Aorta (tissue), 5 donors: ENCODE measurements at places on chromosomes 11 and 22.

DNA sequence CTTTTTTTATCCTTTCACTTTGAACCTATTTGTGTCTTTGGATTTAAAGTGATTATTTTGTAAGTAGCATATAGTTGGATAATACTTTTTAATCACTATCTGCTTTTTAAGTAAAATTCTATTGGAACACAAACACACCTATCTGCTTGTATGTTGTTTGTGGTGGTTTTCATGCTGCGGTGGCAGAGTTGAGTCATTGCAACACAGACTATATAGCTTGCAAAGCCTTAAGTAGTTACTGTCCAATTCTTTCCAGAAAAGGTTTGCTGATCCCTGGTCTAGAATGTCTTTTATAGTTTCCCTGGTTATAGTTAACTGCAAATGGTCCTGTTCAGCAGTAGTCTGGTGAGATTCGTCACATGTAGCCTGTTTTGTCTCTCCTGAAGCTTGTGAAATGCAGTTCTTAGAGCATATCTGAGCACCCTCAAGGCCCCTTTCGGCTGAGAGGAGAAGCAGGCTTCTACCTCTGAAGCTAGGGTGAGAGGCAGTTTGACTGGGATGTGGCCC lies 21.5 kb downstream of the SHANK3 start:
- no peak for DNase-seq

- peak; percentile 41 for DNase-seq
Measured at GRCh38 chr22:37184816-37185541, 3.1 kb downstream of the C1QTNF6 start.

DNA sequence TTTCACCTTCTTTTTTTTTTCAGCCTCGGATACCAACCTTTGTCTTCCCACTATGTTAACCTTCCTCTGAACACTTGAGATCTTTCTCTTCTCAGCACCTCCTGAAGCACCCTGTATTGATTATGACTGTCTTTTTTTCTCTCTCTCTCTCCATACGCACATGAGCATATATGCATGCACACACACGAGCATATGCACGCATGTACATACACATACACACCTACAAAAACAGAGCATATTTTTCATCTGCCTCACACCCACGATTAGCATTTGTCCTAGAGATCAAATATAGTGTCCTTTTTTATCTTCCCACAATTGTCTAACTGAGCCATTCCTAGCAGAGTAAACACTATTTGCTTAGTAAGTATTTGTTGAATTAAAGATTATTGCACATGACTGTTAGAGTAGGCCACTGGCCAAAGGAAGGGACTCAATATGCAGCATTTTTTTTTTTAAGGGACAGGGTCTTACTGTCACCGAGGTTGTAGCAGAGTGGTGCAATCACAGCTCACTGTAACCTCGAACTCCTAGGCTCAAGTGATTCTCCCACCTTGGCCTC lies 622.2 kb upstream of the CCDC90B start:
- no peak for DNase-seq

- DNase-seq, result no peak
Measured at GRCh38 chr11:103537904-103538502, 428.8 kb downstream of the DYNC2H1 start.

DNA sequence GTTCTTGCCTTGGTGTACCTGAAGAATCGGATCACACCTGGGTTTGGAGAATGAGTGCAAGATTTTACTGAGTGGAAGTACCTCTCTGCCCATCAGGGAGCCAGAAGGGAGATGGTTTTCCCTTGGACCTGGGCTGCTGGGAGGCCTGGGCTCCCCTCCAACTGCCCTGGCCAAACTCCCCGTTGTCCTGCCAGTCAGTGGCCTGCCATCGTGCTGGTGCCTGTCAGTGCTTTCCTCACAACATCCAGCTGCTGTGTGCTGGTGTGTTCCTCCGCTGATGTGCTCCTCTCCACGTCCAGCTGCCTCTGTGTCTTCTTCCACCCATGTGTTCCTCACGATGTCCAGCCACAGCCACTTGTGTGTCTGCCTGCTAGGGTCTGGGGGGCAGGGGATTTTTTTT lies 87.9 kb upstream of the CLPB start:
- no peak for DNase-seq

GRCh38 chr11:126152586-126152985 lies 58.9 kb downstream of the RPUSD4 start:
- DNase-seq, result no peak

- no peak for DNase-seq
Measured at GRCh38 chr22:19036229-19036522, 86.0 kb downstream of the DGCR2 start.

DNA sequence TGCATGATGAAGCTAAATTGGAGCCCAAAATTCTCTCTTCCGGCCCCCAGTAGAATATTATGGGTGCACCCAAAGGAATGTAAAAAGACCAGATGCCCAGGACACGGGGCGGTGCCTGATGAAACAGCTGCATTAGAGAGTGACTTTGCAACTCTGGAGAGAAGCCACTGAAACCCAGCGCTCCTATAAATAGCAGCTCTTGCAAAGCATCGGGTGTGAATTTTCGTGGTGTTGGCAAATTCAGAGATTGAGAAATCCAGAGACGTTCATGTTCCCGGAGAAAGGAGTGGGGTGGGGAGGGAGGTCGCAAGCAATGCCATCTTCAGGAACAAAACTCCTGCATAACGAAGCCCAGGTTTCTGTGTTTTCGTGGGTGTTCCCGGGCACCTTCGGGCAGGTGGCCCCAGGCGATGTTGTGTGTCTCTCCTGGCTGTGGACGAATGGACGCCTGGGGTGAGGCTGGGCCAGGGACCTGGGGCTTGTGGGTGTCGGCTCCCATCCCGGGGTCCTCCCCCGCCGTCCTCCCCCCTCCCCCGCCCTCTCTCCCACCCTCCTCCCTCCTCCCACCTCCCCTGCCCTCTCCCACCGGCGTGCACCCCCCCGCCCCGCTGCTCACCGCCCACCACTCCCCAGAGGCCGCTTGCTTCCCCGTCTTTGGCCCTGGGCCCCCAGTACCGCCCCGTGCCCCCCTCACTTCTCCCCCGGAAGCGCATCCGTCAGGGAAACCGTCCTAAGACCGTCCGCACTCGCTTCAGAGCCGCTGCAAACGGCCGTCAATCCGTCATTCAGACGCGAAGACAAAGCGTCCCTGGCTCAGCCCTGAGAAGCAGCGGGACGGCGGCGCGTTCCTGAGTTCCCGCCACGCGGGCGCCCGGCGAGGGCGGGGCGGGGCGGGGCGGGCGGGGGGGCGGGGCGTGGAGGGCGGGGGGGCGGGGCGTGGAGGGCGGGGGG lies 26.7 kb upstream of the TOLLIP start:
- peak; percentile 81 for DNase-seq

GRCh38 chr11:19577976-19578619 lies 134.5 kb upstream of the NAV2 start:
- DNase-seq, result peak; percentile 81

- no peak for DNase-seq
Measured at GRCh38 chr11:1438261-1438966, 48.2 kb downstream of the MOB2 start.

DNA sequence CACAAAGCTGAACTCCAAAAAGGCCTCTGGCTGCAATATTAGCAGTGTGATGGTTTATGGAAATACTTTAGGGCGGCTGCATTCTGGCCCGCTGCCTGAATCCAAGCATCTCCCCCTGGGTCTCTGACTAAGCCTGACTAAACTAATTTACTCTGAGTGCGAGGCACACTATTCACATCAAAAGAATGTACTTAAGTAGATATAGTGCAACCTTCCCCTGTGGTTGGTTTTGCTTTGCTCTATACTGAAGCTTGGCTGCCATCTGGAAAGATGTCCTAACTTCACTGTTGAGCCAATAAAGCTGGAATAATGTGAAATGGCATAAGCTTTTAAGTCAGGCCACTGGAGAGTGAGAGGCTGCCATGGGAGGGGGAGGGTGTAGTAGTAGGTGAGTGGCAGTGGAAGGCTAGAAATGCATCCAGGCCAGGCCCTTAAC lies 321.6 kb downstream of the AASDHPPT start:
- DNase-seq, result peak; percentile 82

DNA sequence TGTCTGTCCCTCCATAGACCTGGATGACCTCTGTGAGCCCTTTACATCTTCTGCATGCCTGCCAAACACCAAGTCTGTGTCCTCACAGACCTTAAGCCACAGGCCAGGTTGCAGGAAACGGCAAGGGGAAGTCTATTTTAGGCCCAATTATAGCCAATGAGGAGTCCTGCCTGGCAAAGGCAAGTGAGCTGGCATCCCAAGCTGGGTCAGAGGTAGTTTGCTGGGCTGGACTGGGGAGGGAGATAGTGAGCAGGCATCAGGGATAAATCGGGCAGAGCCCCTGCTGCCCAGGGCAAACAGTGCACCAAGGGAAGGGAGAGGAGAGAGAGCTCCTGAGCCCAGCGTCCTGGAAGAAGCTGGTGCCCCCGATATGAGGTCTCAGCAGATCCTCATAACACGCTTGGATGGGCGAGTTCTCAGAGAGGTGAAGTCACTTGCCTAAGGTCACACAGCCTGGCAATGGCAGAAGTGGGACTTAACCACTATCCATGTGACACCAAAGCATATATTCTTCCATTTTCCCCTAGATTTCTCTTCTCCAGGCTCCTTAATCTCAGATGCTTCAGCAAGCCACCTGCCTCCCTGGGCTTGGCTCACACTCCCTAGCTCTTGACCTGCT lies 3.7 kb upstream of the RELT start:
- DNase-seq, result no peak

GRCh38 chr11:132551016-132551415 lies 981.3 kb downstream of the OPCML start:
- no peak for DNase-seq

DNA sequence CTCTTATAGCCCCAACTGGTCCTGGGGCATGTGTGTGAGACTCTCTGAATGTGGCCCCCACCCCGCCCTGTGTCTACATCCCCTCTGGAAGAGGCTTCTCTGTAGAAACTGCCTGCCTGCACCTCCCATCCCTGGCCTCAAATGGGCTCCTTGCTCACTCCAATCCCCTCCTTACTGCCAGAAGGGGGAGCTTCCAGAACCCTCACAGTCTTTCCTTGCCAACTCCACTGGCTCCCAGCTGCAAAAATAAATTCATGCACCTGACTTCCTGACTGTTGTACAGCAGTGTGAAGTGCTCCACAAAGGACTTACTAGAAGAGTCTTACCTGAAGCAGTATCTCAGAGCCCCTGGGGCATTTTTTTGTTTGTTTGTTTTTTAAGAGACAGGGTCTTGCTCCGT lies 15.2 kb upstream of the SERPIND1 start:
- DNase-seq, result no peak
